CD4-positive, alpha-beta T cell treated with Interleukin-21 for 1 hour (primary cell): ENCODE measurements at places on chromosomes 16 and 17.

DNA sequence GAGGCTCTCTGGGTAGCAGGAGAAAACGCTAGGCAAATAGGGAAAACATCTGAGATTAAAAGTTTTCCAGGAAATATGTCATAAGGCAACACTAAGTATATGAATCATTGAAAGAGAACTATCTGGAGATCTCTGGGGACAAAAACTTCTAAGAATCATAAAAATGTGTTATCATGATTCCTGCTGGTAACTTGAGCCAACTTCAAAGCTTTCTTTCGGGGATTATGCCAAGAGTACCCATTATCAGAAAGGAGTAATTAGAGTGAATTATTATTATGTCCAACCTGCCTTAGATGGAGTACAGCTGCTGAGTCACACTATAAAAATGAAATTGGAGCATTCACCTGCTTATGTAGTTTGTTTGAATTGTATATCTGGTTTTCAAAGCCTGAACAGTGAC is 488.5 kb upstream of the SOX9 start:
- no peak for DNase-seq

DNA sequence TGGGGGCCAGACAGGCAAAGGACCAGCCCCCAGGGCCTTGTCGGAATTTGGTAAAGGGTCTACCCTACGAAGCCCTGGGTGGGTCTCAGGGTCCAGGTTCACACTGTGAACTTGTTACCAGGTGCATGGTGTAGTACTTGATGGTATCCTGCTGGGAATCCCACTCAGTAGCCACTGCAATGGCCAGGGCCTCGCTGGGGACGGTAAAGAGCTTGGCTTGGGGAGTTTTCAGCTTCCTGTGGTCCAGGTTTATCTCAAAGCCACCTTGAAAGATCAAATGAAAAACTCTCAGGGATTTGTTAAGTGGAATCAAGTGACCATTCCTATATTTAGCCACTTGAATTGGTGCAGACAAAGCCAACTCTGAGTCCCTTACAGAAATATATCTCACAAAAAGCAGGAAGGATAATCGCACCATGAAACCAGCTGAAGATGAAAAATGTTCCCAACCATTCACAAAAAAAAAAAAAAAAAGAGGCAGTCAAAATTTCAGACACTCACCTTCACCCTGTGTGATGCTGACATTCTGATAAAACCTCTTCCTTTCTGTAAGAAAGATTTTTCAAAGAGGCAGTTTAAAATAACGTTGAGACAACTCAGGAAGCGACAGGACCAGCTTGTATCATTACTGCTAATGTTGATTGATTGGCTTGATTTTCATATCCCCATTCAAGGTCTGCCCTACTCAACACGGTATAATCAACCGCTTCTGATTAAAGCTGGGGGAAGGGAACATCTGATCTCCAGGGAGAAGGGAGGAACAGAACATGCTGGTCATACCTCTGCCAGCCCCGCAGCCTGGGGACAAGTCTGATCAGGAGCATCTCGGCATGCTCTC is 10.6 kb downstream of the ATPAF2 start:
- no peak for DNase-seq

- DNase-seq: no peak
Observed at GRCh38 chr16:58733248-58733670, 857 bp downstream of the GOT2 start.

GRCh38 chr16:89581861-89582563 is 6.5 kb downstream of the CPNE7 start:
- DNase-seq: no peak

DNA sequence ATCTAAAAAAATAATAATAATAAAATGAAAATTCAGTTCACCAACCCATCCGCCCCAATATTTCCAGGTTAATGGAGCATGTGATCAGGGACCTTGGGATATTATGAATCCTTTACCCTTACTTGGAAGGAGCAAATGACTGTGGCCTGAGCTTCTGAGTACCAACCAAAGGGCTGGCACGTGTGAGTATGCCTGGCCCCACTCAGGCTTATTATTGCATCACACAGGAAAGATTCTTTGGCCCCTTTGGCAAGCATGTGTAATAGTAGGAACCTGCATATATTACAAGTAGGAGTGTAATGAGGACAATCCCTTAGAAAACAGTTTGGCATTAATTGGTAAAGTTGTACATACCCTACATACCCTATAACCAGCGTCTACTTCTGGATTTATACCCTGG is 7.2 kb upstream of the C17orf78 start:
- DNase-seq: no peak

GRCh38 chr16:24626256-24626655 is 86.9 kb downstream of the RBBP6 start:
- DNase-seq: no peak
